ENCODE measurements at places on chromosomes 11 and 22.

GRCh38 chr11:18012122-18012905, 533 bp downstream of the SERGEF start:
- no peak for DNase-seq

DNA sequence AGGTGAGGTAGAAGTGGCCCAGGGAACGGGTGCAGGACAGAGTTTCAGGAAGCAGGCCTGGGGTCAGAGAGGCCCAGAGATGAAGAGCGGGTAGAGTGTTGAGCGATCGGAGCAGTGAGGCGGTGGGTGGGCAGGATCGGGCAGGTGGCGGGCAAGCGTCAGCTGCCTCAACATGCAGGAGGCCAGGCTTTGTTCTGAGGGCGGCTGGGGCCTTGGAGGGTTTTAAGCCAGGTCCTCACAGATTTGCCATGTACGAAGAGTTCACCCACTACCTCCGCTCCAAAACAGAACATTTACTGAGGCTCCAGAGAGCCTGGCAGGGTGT, 29.4 kb downstream of the FLRT1 start:
- no peak for DNase-seq

DNA sequence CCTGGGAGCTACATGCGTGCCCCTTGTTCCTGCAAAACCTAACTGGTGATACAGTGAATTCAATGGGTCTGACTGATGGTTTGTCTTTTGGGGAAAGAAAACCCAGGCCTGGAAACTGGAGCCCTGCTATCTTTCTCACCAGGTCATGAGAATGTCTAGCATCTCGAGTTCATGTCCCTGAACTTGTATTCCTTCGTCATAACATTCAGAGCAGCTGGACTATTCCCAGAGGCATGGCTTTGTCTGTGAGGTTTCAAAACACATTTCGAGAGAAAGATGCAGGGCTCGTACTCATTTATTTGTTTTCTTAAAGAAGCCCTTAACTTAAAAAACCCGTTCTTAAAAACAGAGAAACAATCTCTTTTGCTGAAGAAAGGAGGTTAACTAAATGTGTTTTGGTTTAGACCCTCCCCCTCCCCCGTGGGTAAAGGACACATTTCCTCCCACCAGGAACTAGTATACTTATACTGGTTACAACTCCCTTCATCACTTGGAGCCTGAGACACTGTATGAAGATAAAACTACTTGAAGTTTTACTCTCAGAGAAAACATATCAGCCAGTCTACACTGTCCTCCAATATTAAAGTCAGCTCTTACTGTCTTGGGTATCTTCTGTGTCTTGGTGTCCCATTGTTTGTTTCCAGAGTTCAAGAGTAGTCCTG, 43.2 kb downstream of the ME3 start:
- no peak for DNase-seq

DNA sequence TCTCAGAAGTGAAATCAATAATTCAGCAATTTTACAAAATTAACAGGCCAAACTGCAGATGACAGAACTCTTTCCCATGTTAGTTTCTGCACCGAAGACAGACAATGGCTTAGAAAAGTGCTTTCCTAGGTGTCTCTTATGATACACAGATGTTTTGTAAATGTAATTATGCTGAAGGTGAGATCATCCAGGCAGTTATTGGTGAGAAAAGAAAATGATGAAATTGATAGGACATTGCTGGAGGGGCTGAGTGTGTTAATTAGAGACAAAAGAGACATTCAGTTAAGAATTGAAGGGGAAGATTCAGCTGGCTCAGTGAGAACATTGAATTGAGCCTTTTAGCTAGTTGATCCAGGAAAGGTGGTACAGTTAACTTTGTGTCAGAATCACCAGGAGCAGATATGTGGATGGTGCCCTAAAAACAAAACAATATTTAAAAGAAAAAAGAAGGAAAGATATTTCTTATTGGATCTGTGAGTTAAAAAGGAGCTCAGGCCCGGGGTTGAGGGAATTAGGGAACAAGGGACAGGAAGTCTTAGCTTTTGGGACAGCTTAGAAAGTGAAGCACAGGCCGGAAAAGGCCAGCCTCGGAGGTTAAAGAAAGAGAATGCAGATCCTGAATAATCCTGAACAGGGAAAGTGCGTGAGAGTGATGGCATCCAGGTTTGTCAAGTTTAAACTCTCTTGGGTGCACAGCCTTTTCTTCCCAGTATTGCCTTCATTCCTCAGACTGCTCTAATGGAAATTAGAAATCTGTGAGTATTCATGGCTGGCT, 16.9 kb downstream of the ARHGAP42 start:
- no peak for DNase-seq

- no peak for DNase-seq
These were observed 737 bp downstream of the BCL2L13 start for GRCh38 chr22:17639247-17639741.

All from activated CD4-positive, alpha-beta T cell treated with anti-CD3 and anti-CD28 coated beads, Interleukin-2, amount 50 U/mL, for 24 hours (primary cell).